Activated T-helper 1 cell treated with anti-CD3 and anti-CD28 coated beads, Interleukin-2, amount 50 U/mL, for 16 hours (primary cell): ENCODE measurements at places on chromosomes 2 and 18.

DNA sequence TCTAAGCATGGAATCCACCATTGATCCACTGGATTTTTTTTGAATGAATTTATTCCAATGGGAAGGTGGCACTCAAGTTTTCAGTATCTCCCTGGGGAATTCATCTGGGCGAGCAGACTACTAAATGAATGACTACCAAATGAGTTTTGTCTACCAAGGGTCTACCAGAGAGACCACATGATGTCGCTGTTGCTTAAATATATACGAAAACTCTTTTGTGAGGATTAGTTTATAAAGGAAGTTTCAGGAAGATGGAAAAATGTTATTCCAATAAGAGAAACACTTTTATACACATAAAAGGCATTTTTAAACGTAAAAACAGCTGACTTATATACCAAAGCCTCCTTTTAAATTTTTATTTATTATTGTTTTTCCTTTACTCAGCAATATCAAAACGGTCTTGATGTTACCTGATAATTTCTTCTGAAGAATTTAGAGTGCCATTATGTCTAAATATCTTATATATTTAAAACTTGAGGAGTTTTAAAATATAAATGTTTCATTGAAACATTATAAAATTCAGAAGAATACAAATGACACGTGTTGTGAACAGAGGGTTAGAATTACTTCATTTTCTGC is 139.7 kb downstream of the HRH4 start:
- DNase-seq, result no peak

- no peak for DNase-seq
These were observed 11.3 kb downstream of the ZNF516 start for GRCh38 chr18:76483780-76484179.

DNA sequence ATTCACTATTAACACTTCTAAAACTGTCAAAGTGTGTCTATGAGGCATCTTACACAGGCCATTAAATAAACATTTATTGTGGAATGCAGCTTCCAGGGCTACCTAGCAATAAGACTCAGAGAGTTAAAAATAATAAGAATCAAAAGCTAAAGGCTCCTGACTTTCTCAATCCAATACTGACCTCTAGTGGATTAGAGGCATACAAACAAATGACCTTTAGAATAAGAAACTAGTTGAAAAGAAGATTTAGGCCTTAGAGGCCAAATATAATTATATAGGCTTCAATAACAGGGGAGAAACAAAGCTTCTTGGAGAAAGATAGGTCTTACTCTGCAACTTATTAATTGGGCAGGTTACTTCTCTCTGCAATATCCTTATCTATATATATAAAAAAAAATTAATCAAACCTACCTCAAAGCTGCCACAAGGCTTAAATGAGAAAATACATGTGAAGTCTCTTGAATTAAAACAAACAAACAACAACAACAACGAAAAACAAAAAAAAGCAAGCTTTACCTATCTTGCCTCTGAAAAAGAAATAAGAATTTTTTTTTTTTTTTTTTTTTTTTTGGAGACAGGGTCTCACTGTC is 246.1 kb downstream of the EXOC6B start:
- no peak for DNase-seq

- no peak for DNase-seq
These were observed 113.4 kb upstream of the PKDCC start for GRCh38 chr2:41934329-41934958.

DNA sequence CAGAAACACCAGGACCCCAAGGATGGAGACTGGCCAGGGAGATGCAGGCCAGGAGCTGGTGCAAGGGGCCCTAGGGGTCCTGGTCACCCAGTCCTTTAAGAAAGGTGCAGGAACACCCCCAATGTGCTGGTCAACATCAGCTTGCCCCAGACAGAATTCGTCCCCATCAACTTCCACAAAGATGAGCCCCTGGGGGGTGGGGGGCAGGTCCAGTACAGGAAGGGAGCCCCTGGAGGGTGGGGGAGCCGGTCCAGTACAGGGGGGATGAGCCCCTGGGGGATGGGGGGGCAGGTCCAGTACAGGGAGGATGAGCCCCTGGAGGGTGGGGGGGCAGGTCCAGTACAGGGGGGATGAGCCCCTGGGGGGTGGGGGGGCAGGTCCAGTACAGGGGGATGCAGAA is 160.7 kb upstream of the SALL3 start:
- DNase-seq, result no peak

- DNase-seq, result no peak
These were observed 303.6 kb downstream of the SOX11 start for GRCh38 chr2:5995832-5996231.

GRCh38 chr2:52794581-52794980 is 973.0 kb upstream of the CHAC2 start:
- DNase-seq, result no peak

GRCh38 chr2:45879406-45879805 is 227.9 kb downstream of the PRKCE start:
- DNase-seq, result no peak

DNA sequence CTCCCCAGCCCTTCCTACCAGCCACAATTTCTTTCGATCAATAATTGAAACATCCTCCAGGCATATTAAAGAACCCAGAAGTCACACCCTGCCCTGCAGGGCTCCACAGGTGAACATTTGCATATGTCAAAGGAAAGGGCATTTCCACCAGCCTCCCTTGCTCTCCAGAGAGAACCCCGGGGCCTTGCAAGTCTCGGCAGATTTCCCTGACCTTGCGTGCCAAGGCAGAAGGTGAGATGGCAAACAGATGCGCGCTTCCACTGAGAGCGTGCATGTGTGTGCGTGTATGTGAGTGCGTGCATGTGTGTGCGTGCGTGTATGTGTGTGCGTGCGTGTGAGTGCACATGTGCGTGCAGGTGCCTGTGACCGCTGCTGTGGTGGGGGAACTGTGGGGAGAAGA is 120.3 kb downstream of the INO80D start:
- DNase-seq, result no peak

- no peak for DNase-seq
These were observed 7.9 kb downstream of the PCBP1 start for GRCh38 chr2:70094978-70095719.

DNA sequence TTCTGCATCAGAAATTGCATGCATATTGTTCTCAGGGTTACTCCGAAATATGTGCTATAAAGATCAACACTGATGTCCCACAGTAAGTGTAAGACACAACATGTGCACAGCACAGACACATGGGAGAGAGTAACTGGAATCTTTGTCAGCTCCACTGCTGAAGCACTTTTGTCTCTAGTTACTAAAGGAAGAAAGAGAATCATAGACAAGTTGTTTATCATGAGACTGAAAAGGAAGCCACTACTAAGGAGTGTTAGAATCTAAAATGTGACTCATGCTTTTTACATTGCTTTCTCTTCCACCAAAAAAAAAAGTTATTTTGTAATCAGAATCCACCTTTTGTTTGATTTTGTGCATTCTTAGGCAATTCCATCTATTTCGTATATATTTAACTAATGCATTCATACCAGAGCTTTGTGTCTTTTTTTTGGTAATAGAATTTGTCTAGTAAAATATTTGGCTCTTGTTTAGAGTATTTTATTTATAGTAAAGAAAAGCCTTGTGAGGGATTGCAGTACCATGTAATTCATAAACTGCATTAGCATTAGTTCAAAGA is 502.4 kb downstream of the FBXO15 start:
- no peak for DNase-seq

DNA sequence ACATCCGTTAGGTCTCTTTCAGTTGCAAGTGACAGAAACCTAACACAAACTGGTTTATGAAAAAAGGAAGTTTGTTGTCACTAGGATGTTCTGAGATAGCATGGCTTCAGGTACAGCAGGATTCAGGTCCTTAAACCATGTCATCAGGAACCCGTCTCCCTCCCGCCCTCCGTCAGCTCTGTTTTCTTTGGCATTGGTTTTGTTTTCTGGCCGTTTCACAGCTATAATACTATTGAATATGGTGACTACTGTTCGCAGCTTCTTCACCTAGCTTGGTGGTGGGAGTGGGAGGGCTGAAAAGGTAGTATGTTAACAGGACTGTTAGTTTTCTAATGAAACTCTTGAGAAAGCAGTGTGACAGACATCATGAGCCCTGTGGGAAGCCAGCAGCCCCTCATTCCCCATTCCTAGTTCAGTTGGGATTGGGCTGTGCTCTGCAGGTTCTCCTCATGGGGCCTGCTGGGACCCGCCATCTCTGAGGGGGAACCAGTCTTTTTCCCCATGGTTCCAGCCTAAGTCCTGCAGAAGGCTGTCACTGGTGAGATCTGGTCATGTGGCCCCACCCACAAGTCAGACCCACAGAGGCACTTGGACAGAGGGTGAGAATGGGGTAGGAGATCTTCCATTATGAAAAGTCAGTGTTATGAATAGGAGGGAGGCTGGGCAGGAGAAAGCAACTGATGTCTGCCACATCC is 12.1 kb downstream of the PTMA start:
- no peak for DNase-seq

DNA sequence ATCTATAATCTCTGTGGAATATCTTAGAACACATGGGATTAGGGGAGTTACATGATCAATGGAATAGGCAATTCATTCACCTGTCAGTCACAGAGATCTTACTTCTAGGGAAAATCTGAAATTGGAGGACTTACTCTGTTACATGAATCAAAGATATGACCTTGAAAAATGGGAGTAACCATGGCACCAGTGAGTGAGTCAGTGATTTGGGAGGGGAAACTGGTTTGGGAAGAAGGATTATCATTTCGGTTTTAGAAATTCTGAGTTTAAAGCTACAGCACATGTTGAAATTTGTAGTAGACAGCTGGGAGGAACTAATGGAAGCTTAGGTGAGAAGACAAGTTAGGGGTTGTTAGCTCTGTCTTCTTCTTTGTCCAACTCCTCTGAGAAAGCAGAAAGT is 153.7 kb downstream of the CAMKMT start:
- DNase-seq, result no peak

GRCh38 chr18:10508591-10508990 is 17.2 kb upstream of the NAPG start:
- DNase-seq, result no peak

- DNase-seq, result no peak
These were observed 166.0 kb upstream of the STK17B start for GRCh38 chr2:196337208-196337953.

DNA sequence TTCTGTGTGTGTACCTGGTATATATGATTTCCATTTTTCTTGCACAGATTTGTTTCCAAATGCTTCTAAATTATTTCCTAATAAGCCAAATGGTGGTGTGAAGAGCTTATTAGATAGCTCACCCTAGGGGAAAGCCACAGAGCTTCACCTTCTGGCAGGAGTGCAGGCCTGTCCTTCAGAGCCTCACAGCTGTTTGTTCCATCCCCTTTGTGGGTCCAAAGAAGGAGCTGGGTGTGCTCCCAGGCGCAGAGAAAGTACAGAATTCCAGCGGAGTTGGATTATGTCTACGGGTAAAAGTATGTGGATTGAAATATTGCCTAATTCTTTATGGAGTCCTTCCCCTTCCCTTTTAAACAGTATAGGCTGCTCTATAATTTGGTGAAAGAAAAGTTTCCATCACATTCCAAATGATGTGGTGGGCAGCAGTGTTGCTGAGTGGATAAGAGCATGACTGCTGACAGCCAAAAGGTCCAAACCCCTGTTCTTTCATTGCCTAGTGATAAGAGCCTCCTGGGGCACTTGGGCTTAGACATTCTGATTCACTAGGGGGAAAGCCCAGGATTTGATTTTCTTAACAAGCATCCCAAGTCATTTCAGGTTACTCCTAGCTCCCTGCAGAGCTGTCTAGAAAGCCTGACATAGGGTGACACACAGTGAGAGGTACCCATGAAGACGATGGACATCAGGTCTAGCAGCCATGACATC is 86.6 kb downstream of the WDSUB1 start:
- no peak for DNase-seq

DNA sequence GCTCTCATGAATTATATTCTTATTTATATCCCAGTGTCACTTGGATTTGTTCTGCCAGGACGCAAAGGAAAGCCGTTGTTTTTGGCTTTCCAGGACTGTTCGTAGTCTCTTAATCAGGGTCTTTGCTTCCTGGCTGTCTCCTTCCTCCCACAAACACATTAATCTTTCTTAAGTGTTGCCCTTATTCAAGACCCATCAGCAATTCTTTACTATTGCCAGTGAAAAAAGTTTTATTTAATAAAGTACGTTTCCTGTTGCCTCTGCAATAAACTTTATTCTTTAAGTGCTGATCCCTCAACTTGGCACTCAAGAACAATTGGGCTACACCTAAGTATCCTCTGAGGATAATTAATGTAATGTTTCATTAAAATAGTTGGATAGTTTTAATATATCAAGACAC is 68.3 kb upstream of the CYP20A1 start:
- DNase-seq, result no peak

GRCh38 chr18:9661564-9661963 is 46.5 kb upstream of the RAB31 start:
- no peak for DNase-seq
